ENCODE measurements at places on chromosomes 4 and X.

GRCh38 chr4:100461807-100462605 lies 55.8 kb downstream of the EMCN start:
- DNase-seq: no peak

- no peak for DNase-seq
Observed at GRCh38 chr4:72828864-72829263, 240.7 kb downstream of the COX18 start.

DNA sequence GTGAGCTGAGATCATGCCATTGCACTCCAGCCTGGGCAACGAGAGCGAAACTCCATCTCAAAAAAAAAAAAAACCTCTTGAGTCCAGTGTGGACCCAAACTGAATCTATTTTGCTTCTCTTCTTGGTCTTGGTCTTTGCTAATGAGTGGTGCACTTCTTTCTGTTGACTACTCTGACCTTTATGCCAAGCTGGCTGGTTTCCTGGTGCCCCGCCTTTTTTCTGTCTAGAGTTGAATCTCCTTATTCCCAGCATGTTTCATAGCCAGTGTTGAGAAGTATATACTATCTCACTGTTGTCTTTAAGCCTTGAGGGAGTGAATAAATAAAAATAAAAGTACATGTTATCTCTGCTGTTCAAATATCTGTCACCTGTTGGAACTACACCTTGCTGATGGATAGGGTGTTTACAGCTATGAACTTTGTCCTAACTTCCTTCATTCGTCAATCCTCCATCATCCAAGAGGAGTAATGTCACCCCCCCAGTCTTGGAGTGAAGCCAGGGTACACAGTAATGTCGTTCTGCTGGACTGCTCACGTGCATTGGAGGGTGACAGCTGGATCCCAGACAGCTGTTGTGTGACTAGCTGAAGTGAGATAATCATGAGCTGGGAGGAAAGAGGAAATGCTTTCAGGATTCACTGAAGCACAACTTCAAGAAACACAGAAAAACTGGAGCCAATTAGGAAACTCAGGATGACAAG lies 99.3 kb upstream of the PRKG2 start:
- peak; percentile 50 for DNase-seq

DNA sequence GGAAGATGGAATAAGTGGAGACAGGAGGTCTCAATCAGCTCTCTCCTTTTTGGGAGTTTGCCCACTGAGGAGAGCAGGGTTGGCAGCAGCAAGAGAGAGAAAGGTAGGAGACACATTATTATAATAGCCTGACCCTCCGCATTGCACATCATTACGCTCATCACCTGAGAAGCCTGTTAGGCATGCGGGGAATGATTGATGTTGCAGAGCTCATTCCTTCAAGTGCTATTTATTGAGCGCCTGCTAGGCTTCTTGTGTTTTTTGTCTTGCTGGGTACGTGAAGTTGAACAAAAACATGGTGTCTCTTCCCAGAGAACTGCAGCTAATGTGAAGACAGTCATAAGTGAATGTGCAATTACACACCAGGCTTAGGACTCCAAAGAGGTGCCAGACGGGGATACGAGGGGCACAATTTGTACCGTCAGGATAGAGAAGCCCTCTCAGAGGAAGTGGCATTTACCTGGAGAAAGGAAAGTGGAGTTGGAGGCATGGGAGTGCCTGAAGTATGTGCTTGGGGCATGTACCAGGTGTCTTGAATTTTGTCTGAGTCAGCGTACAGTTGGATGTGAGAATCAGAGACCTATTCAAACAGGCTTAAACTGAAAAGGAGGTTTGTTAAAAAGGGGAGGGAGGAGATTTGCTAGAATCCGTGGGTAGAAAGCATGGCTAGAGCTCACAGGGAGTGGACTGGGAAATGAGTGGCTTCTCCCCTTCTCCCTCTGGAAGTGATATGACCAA lies 90.2 kb upstream of the SOD3 start:
- DNase-seq: no peak

- no peak for DNase-seq
Observed at GRCh38 chrX:139094671-139095592, 383.4 kb upstream of the FGF13 start.

- no peak for DNase-seq
Observed at GRCh38 chr4:56086073-56086541, 137.4 kb downstream of the CEP135 start.

GRCh38 chrX:44462850-44463249 lies 79.8 kb downstream of the FUNDC1 start:
- no peak for DNase-seq

- no peak for DNase-seq
Observed at GRCh38 chrX:17580539-17581152, 156.6 kb upstream of the SCML1 start.

DNA sequence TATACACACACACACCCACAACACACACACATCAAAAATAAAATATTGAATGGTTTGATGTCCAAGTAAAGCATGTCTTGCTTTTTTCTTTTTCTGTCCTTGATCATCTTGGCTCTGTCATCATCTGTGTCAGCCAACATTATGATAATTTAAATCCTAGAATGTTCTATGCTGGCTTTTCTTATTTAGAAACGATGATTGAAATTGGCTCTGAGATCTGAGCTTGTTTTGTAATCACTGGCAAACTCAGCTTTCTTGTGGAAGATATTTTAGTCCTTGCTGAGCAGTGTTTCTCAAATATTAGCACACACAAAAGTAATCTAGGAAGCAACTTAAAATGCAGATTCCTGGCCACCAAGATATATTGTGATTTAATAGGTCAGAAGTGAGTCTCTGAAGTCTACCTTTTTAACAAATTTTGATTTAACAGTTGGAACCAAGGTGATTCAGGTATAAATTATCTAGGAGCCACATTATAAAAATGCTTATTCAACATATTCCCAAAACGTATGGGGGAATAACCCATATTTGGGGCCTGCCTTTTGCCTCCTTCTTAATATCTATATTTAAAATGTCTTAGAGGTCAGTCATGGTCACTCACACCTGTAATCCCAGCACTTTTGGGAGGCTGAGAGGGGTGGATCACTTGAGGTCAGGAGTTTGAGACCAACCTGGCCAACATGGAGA lies 24.0 kb upstream of the DSPP start:
- DNase-seq: no peak

DNA sequence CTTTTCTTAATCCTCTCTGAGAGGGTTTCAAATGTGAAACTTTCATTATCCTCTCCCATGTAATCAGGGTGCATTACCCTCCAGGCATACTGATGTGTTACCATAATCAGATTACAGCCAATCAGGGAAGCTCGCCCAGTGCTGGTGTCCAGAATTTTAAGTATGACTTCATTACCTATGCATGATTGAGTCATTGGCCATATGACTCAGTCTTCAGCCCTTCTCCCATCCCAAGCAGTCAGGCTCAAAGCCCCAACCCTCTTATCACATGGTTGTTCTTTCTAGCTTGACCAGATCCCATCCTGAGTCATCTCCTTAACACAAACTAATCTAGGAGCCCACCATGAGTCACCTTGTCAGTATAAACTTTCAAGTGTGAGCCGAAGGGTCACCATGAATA lies 1668.1 kb upstream of the AGA start:
- DNase-seq: no peak

GRCh38 chr4:154478128-154478527 lies 13.5 kb downstream of the DCHS2 start:
- no peak for DNase-seq

- DNase-seq: no peak
Observed at GRCh38 chr4:19562456-19562855, 689.2 kb upstream of the SLIT2 start.

DNA sequence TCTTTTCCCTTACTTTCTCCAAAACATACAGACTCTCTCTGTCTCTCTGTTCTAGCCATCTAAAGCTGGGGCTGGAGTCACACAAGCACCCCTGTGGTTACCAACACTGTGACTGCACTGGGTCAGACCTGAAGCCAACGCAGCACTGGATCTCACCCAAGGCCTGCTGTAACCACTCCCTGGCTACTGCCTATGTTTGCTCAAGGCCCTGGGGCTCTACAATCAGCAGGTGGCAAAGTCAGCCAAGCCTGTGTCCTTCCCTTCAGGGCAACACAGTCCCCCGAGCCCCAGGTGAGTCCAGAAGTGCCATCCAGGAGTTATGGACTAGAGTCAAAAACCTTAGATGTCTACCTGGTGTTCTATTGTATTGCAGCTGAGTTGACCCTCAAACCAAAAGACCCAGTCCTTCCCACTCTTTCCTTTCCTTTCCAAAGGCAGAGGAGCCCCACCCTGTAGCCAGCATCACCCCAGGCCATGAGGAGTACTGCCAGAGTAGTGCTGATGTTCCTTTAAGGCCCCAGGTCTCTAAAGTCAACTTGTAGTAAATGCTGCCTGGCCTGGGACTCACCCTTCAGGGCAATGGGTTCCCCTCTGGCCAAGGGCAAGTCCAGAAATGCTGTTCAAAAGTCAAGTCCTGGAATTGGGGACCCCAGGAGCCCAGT lies 58.8 kb upstream of the RAP2C start:
- no peak for DNase-seq
